ENCODE measurements at places on chromosomes 3 and 15.
A peak's percentile ranks its signal among the peaks of the same experiment; 100 is the strongest.

DNA sequence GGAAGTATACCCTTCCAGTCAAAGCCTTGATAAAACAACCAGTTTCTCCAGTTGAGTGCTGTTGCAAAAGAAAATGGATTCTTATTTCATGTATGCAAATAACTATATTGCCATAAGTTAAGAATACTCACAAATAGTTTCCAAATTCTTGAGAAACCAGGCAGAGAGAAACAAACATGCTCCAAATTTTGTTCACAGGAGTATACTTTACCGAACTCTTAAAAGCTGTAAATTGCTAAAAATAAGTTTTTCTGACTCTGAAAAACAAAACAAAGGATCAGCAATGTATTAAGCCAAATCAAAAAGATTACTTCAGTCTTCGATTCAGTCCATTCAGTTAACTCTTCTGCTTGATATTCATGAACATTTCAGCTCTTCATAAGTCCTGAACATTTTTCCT is 646.5 kb downstream of the MCTP2 start:
- no peak for DNase-seq

- no peak for DNase-seq
These were observed 19.0 kb upstream of the TRAK1 start for GRCh38 chr3:42071904-42072812.

DNA sequence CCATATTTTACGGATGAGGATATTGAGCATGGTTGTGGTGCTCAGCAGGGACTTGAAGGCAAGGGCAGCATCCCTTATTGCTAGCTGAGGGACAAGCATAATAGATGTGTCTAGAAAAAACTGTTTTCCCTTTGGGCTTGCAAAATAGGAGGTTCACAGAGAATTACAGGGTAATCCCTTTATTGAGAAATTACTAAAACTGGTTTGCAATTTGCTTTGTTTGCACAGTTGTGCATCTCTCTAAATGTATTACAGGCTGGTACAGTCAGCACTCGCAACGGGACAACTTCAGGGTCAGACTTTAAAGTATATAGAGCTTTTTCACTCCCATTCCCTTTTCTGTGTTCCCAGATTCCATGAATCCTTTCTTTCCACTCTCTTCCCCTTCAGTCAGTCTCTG is 51.3 kb downstream of the SUCNR1 start:
- DNase-seq, result no peak

- no peak for DNase-seq
These were observed 150.7 kb downstream of the CADPS start for GRCh38 chr3:62724503-62724902.

DNA sequence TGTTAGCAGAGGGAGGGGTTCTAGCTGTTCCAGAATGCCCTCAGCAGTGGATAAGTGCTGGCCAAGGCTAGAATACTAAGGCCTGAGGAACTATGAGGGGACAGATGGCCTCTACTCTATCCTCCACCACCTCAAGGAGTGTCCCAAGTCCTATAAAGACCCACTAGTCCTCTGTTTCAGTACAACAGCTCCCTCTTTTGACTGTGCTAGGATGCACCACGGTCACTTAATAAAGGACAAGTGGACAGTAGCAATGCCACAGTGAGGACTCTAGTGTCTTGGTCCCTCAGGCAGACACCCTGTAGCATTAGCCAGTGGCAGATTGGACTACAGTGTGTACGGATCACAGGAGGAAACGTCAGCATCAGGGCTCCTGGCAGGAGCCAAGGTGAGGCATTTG is 171.8 kb upstream of the PROK2 start:
- DNase-seq, result no peak

DNA sequence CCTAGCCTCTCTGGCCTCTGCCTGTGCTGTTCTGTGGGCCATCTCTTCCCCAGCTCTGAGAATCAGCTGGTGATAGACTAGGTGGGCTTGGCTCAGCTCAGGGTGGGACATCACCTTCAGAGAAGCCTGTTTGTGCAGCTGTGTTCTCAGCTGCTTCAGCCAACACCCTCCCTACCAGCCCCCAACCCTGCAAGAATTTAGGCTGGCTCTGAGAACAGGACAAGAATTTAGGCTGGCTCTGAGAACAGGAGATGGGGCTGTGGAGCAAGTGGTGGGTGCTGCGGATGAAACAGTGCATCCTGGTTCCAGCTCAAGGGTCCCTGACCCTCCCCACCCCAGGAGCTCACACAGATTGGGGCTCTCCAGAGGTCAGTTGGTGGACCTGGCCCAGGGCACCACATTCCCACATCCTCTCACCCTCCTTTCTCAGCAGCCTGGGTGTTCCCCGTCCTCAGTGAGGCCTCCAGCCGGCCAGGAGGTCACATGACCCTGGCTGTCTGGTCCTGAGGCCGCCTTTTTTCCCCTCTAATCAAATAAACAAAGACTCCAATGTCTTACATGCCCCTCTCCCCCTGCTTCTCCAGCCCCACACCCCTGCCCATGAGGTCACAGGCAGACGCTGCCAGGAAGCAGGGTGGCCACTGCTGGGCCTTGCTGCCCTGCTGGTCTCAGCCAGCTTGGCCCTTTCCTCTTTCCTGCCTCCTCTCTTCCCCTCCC is 14.9 kb downstream of the PLEKHO2 start:
- DNase-seq, result no peak

- DNase-seq, result peak; percentile 78
These were observed 12.4 kb upstream of the RAB11A start for GRCh38 chr15:65856821-65857455.

GRCh38 chr15:66130496-66131034 is 123.0 kb downstream of the MEGF11 start:
- no peak for DNase-seq

- no peak for DNase-seq
These were observed 9.3 kb downstream of the PLA2G4B start for GRCh38 chr15:41847981-41848380.

DNA sequence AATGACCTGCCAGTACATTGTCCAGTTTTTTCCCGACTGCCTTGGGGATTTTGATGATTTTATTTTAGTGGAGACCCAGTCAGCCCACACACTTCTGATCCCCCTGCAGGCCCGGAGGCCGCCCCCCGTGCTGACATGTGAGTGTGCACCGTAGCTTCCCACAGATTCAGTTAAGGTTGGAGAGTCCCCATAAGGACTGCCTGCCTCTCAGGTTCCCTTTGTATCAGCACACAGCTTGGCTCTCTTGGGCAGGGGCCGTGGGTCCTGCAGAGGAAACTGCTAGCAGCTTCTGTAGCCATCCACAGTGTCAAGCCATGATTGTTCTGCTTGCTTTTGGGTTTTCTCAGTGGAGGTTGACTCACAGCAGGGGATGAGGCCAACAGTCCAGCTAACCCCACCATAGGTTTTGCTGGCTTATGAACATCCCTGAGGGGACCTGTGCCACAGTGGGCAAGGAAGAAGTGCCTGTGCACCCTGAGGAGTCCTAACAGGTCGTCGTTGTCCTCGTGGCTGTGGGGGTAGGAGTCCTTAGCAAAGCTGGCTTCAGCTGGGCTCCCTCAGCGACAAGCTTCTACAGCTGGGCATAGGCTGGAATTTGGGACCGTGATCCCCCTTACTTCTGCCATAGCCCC is 46.4 kb downstream of the DLEC1 start:
- no peak for DNase-seq

- no peak for DNase-seq
These were observed 4.0 kb upstream of the NR2F2 start for GRCh38 chr15:96326328-96327154.

GRCh38 chr3:185741586-185741985 is 83.3 kb downstream of the IGF2BP2 start:
- DNase-seq, result no peak

DNA sequence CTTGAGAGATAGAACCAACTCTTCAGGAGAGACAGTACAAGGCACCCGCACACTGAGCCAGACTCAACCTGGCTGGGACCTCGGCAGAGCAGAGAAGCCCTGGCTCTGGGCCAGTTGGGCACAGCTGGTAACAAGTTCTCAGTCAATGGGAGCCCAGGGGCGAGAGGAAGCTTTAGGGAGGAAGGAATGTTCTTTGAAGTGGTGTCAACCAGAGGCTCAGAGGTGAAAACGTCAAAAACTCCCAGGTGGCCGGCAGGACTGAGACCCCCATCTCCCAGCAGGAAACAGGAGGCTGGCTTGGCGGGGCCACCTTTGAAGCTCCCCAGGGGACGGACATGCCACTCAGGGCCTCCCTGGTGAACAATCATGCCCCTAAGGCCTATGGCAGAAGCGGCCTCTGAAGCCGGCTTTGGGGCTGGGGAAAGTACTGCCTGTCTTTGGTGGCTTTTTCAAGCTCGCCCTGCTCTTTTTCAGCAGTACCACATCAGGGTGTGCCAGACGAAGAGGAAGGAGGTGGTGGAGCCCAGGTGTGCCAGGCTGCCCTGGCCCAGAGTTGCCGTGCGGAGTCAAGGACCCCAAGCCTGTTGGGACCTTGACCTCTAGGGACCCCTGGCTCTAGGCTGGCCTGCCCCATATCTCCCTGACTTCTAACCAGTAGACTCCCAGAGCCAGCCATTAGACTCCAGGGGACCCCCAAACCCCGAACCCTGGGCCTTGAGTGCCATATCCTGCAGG is 16.7 kb upstream of the TBC1D21 start:
- DNase-seq, result no peak

DNA sequence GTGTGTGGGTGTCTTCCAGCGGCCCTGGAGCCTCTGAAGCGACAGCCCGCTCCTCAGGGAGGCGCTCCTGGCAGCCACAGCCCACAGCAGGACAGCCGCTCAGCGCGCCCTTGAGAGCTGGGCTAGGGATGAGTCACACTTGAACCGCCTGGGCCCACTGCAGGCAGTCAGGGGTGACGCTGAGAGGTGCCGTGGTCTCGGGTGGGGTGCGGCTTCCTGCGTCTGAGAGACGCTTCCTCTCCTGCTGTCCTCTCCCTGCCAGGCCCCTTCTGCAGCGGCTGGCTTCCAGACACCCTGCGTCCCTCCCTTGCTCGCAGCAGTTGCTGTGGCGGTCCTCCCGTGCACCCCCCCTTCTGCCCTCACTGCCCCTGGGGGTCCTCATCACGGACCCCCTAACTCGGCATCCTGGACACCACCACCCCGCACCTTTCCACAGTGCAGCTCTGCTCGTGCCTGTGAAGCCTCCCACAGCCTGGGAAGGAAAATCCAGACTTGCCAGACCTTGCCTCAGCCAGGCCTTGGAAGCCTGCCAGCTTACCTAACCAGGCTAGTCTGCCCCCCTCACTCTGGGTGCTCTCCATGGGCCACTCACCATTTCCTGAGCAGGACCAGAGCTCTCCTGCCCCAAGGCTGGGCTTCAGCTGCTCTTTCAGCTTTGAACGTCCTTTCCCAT is 1.1 kb upstream of the SPTBN5 start:
- peak; percentile 89 for DNase-seq

DNA sequence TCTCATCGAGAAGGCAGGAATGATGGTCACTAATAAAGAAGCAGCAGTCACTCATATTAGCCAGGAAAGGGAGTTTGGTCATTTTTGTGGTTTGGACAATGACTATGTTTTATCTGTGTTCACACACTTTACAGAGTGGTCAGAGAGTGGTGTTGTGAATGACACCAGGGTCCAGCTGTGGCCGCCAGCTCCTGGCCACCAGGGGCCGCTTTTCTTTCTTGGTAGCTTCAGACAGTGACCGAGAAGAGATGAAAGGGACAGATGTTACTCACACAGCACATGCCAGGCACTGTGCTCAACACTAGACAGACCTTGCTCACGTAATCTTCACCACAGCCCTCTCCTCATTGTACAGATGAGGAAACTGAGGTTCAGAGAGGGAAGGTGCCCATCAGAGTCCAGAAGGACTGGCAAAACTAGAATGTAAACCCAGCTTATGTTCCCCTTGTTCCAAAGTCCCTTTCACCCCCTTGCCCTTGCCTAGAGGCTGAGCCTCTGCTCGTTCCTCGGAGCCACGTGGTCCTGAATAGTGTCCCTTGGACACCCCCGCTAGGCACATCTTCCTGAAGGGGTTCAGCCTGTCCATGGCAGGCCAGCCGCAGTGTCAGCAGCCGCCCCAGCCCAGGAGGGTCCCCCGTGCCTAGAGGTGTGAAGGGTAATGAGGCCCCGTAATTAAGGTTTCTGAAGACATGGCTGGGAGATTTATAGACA is 55.6 kb downstream of the CYP11A1 start:
- DNase-seq, result no peak

GRCh38 chr15:83115831-83116565 is 8.6 kb downstream of the TM6SF1 start:
- no peak for DNase-seq

GRCh38 chr3:122268257-122269024 is 56.6 kb upstream of the CSTA start:
- no peak for DNase-seq

- no peak for DNase-seq
These were observed 15.2 kb downstream of the SSUH2 start for GRCh38 chr3:8629151-8630021.

GRCh38 chr15:66803749-66804148 is 101.7 kb downstream of the SMAD6 start:
- no peak for DNase-seq

GRCh38 chr3:52063026-52063723 is 6.8 kb upstream of the DUSP7 start:
- no peak for DNase-seq

DNA sequence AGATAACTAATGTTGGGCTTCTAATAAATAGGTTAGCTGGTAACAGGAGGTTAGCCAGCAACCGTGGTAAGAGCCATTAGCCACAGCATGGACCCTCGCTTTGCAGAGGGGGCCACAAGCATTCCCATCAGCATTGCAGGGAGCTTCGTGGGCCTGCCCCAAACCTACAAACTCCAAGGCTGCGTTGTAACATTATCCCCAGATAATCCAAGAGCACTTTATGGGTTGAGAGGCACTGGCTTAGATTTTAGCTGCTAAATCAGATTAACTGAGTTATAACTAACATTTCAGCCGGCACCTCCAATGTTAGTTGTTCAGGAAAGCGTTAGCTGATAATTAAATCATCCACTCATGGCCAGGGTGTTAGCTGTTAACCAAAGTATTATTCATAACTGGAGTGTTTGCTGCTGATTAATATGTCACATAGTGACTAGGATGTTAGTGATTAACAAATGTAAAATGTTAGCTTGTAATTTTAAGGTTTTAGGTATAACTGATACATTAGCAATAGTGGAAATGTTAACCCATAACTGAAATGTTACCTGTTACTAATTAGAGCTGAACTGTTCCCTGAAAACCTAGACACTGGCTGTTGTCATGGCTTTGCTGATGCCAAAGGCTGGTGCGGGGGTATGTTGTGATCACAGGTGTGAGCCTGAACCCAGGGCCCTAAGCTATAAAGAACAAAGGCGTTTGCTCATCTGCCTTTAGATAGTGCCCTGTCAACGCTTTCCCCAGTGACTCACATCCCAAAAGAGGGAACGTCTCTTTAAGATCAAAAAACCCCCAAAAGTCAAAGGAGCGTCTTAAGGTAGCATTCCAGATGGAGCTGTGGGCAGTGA is 56.2 kb downstream of the SLC6A6 start:
- DNase-seq, result no peak

GRCh38 chr15:86849558-86850285 is 770.1 kb downstream of the AGBL1 start:
- no peak for DNase-seq

DNA sequence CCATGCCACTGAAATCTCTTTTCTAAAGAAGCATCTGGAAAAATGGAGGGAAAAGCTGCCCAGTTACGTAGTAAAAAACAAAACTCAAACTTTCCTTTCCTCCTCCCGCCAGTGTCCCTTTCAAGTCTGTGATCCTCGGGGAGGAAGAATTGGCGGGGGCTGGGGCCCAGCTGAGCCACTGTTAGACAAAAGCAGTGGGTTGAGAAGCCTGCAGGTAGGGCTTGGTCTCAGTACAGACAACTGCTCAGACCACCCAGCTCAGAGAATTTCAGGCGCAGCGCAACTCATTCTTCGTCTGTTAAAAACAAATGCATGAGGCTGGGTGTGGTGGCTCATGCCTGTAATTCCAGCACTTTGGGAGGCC is 117.1 kb downstream of the MYLK start:
- DNase-seq, result no peak

GRCh38 chr3:170631755-170632488 is 46.0 kb upstream of the SLC7A14 start:
- no peak for DNase-seq

GRCh38 chr3:87287011-87287410 is 10.6 kb upstream of the POU1F1 start:
- no peak for DNase-seq
